ENCODE measurements at places on chromosomes 6 and 20.

DNA sequence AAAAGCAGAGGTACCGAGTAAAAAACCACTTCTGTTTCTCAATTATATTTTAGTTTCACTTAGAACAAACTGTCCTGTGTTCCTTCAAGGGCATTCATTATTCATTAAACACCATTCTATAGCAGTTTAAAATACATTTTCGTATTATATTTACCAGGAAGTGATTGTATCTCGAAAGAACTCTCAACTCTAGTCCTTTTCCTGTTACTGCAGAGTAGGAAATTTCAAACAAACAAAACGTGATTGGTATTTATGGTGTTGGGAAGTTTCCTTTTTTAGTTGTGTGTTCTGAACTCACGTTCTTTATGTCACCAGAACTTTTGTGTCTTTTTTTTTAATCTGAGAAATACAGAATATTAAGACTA is 139.5 kb upstream of the BTBD3 start:
- no peak for DNase-seq

DNA sequence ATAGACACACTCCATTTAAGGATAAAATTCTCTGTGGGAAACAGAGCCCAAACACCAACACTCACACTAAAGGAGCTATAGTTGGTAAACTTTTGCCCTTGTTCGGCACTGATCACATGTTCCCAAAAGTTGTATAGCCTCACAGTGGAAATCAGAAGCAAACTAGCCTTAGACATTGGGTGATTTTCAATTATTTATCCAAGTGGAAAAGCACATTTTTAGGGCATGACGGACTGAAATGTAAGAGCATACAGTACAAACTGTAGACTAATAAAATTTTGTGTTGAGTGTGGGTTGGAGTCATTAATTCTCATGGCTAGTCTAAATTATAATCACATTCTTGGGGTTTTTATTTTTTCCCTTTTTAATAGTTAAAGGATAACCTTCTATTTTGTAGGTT is 202.4 kb downstream of the MOXD1 start:
- DNase-seq, result no peak

- DNase-seq, result no peak
Measured at GRCh38 chr20:58973866-58974265, 7.2 kb upstream of the NELFCD start.

DNA sequence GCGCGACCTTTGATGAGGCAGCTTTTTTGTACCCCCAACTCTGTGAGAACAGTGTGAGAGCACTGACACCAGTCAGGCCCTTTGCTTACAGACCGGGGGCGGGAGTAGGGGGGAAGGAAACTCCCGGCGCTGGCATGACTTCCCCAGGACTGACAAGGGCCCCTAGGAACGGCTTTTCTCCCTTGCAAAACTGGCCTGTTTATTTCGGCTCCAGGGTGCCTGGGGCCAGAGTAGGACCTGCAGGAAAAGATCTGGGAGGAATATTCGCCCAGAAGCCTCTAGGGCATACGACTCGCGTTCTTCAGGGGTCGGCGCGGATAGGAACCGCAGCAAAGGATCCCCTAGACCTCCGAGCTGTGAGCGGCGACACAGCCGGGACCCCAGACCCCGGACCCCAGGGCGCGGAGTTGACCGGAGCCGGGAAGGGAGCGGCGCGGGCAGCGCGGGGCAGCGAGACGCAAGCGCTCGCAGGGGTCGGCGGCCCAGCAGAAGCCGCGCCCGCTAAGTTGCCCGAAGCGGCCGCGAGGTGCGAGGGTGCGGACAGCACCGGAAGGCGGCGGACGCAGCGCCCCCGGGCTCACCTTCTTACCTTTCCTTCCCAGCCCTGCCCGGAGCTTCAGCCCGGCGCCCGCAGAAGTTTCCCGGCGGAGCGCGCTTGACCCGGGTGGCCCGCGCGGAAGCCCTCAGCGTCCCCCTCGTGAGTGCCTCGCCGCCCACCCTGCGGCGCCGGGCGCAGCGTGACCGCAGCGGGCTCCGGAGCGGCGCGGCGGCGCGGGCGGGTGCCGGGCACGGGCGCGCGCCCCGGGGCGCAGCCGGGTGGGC is at the start of gene POPDC3:
POPDC3 (minus strand) TSS at position 771 of the 822 bp plus-strand sequence. CDS start 18,105 bp downstream, outside the sequence.
- DNase-seq, result no peak

GRCh38 chr6:89008001-89008814 is 44.8 kb upstream of the RNGTT start:
- no peak for DNase-seq

GRCh38 chr6:16157909-16158308 is 29.0 kb downstream of the MYLIP start:
- no peak for DNase-seq

GRCh38 chr20:63295846-63296245 is 2.9 kb downstream of the COL20A1 start:
- DNase-seq, result no peak

DNA sequence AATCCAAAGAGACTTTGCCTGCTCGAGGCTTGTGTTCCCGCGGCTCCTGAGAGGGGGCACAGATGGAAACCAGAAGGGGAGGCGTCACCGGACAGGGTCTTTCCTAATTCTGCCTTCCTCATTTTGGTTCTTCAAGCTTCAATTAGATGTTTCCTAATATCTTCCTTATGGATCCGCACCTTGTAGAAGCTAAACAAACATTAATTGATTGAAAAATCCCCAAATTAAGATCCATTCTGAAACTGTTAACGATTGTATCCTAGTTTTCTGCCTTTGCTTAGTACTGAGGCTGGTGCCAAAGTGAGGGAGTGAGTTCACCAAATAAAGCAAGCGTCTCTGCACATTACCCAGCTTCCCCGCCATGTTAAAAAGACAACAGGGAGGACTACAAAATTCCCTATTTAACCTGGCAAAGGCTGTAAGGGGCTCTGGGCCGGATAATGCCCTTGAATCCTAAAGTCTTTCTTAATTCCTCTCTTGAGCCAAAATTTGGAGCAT is 123.2 kb downstream of the GPX5 start:
- no peak for DNase-seq

DNA sequence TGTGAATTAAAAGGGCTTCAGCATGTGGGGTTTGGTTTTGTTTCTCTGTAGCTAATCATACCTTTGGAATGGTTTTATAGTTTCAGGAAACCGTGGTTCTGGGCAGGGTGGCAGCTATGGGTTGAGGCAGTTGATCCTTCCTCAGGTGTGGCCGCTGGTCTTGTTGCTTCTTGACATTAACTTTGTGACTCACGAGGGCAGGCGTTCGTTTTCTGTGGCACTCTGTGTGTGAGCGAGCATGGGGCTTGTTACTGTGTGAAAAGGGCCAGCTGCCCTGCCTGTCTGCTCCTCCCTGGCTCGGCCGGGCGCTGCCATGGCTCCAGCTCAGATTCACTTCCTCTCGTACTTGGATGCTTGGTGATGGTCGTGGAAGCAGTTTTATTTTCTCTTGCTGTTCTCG is 16.2 kb downstream of the DNAJC5 start:
- DNase-seq, result no peak

DNA sequence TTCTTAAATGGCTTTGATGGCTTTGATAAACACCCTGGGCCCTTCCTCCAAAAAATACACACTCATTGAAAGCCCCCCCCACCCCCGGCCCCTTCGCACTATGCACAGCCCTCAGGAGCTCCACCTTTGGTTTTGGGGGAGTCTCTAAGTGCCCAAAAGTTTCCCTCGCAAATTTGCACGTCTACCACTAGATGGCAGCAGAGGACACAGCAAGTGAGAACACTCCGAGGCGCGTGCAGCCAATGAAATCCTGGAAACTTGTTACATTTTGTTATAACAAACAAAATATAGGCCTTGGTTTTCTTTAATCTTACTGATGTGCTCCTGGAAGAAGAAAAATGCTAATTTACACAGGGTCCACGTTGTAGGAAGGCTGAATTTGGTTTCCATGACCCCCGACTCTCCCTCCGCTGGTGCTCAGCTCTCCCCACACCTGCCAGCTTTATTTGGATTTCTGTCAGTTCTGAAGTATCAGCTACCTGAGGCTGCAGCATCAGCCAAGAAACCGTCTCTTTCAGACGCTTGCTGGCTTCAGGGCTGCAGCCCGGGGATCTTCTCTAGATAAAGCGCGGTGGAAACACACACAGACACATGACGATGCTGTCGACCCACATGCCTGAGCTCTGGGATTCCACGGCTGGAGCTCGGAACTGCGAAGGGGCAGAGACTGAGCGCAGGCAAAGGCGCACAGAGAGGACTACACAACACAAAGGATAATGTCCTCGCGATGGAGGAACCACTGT is 148.3 kb upstream of the RPS6KA2 start:
- DNase-seq, result peak; percentile 58

- DNase-seq, result no peak
Measured at GRCh38 chr6:77740380-77740779, 87.5 kb downstream of the MEI4 start.

DNA sequence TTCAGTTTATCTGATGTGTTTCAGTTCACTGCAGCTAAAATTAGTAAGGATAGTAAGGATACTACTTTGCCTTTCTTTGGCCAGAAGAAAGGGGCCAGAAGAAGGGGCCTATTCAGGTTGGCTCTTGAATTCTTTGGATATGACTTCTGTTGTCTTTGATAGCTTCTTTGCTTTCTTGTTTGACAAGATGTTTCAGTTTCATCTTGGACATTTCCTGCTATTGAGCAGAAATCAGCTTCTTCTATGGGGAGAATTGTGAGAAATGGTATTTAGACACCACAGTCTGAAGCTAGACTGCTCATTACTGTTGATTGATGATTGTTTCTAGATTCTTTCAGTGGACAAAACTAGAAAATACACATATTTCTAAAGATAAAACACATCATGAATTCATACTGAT is 23.2 kb downstream of the L3MBTL3 start:
- DNase-seq, result no peak

DNA sequence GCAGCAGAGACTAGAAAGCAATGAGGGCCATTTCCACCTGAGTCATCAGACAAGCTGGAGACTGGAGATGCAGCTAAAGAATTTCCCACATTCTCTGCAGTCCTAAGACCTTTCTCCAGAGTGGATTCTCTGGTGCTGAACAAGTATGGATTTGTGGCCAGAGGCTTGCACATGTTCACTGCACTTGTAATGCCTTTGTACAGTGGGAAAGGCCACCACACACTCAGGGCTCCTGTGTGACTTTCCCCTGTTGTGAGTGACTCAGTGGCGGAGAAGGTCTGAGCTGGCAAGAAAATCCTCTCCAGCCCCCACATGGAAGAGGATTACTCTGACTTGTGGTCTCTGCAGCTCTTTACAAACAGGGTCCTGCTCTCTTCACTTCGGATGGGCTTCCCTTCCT is 192.3 kb downstream of the C6orf118 start:
- DNase-seq, result no peak

- DNase-seq, result no peak
Measured at GRCh38 chr20:13231031-13231752, 10.1 kb downstream of the ISM1 start.

- no peak for DNase-seq
Measured at GRCh38 chr6:119602215-119603178, 252.9 kb upstream of the MAN1A1 start.

DNA sequence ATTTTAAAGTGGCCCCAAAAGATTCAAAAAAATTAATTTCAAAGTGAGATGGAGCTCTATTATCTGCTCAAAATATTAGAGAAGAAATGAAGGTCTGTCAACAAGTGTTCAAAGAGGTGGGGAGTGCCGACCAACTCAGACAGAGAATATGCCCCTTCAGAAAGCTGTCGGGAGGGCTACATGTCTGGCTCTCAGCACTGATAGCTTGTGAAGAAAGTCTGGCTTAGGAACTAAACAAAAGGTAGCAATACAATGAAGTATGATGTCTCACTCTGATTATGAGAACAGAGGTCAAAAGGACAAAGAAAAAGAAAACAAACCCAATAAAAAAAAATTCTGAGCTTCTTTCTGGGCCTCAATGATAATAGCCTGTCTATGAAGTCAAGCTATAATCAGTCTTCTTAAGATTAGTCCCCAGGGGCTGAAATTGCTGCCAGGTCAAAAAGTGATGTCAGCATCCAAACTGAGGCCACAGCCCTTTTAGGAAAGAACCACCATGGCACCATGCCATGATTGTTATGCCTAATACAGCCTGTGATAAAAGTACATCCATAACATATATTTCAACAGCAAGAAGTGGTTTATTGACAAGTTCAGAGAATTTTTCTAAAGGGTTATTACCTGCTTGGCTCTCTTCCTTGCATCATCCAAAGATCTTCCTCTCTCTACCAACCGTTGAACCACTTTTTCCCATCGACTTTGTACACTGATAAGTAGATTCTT is 150.9 kb downstream of the DST start:
- no peak for DNase-seq

GRCh38 chr6:33993091-33993490 is 152.8 kb downstream of the GRM4 start:
- DNase-seq, result no peak

- DNase-seq, result no peak
Measured at GRCh38 chr6:142381845-142382378, 80.1 kb downstream of the ADGRG6 start.

- no peak for DNase-seq
Measured at GRCh38 chr20:16158976-16159286, 414.3 kb downstream of the KIF16B start.

DNA sequence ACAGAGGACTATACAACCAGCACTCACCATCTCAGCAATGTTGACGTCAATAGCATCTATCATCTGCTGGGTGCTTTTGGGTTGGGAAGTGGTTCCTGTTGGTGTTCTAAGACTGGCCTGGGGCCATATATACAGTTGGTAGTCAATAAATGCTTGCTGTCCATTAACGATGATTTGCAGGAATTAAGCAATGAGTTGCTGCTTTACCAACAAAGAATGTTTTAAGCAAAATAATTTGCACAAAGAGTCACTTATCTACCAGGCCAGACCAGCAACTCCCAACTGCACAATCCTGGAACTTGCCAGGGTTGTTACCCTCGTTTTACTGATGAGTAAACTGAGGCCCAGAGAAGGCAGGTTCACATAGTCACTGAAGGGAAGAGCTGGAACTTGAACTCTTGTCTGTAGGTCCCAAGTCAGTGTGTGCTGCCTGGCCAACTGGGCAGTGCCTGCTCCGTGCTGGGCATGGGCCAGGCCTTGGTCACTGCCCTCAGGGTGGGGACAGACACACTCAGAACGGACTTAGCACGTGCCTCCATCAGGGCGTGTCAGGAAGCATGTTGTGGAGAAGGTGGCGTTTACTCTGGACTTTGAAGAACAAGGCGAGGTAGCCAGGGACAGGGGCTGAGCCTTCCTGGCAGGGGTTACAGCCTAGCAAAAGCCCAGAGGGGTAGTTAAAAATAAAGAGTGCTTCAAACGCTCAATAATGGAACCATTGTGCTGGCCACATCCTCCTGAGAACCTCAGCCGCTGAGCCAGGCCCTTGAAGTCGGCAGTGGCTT is 2.5 kb upstream of the SRC start:
- DNase-seq, result no peak

GRCh38 chr6:118536478-118536877 is 11.6 kb upstream of the PLN start:
- no peak for DNase-seq

GRCh38 chr20:8155812-8156211 is 23.7 kb downstream of the PLCB1 start:
- no peak for DNase-seq

Measured in activated CD8-positive, alpha-beta memory T cell treated with anti-CD3 and anti-CD28 coated beads, Interleukin-2, amount 50 U/mL, for 4 hours (primary cell).